ENCODE measurements at places on chromosomes 11 and 22.
A peak's percentile ranks its signal among the peaks of the same experiment; 100 is the strongest.

GRCh38 chr22:48945621-48946458 lies 881.8 kb downstream of the BRD1 start:
- no peak for DNase-seq

GRCh38 chr11:115759622-115760460 lies 255.6 kb upstream of the CADM1 start:
- peak; percentile 70 for DNase-seq

DNA sequence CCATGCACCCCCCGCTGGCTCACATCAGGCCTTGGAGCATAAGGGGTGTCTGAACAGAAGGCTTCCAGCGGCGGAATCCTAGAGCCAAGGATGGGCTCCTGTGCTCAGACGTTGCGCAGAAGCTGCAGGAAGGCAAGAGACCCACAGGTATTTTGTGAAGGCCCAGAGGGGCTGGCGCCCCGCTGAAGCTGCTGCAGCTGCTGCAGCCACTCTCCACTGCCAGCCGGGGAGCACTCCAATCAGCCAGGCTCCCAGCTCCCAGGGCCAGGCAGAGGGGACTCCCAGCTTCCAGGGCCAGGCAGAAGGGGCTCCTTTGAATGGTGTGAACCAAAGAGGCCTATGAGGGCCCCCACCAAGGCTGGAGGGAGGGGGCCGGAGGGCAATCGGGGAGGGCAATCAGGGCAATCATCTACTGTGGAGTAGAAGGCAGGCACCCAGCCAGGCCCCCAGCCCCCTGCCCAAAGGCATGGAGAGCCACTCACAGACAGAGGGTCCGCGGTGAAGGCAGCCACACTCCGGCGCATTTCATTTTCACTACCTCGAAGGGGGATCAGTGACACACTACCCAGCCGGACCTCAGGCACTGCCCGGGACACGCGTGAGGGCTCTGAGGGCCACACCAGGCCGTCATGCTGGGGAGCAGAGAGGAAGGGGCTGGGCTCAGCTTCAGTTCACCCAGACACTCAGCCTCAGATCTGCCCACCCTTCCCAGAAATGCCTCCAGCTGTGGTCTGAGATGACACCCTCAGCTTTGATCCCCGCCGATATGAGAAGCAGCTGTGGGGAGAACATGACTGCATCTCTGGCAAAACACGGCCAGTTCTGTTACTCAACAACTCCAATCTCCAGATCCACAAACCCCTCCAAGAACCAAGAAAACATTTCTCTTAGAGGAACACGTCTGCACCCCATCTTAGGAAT lies 11.6 kb upstream of the PDE2A start:
- no peak for DNase-seq

GRCh38 chr22:23384923-23385677 lies 195.0 kb downstream of the IGLL1 start:
- no peak for DNase-seq

All from suppressor macrophage treated with lipopolysaccharide for 1 hour (primary cell).